ENCODE measurements at places on chromosomes 3 and 15.

GRCh38 chr3:195553268-195553667, 10.1 kb upstream of the PPP1R2 start:
- DNase-seq = no peak

GRCh38 chr3:115960799-115961198, 337.5 kb downstream of the GAP43 start:
- DNase-seq = no peak

- DNase-seq = no peak
These were observed 85.3 kb downstream of the RPLP1 start for GRCh38 chr15:69537901-69538300.

DNA sequence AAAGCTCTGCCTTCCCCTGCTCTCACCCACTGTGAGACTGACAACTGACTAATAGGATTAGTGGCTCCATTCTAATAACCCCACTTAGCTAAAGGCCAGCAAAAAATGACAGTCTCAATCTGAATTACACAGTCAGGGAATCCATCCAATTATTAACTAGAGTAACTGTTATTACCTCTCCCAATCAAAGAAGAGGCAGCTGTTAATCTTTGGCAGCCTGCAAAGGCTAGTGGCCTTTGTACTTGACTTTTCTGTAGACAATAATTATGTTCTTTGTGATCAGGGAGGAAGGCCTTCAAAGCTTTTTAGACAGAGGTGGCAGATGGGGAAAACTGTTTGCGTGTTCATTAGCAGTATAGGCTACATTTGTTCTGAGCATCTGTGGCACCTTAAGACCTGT, 177.7 kb downstream of the ISL2 start:
- no peak for DNase-seq

DNA sequence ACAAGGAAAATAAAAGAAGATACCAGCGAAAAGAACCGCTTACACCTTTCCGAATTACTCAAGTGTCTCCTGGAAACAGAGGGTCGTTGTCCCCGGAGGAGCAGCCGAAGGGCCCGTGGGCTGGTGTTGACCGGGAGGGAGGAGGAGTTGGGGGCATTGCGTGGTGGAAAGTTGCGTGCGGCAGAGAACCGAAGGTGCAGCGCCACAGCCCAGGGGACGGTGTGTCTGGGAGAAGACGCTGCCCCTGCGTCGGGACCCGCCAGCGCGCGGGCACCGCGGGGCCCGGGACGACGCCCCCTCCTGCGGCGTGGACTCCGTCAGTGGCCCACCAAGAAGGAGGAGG, 325 bp downstream of the ALCAM start:
- DNase-seq = no peak
